CD4-positive, alpha-beta T cell treated with Interleukin-12 subunit alpha and Interleukin-12 subunit beta, for 1 hour (primary cell): ENCODE measurements at places on chromosomes 12 and 14.

DNA sequence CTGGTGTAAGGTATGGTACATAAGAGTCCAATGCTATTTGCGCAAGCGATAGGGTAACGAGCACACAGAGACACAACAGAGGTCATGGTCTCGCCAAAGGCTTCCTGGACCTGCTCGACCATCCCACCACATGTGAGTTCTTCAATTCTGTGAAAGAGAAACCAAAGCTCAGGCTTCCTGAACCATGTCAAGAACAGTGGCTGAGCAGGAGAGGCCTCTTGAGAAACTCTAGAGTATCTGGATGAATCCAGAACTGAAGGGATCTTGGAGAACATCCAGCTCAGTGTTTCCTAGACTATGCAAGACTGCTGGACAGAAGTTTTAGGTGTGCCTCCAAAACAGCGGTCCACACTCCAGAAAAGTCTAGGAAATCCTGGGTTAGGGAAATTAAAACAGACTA lies 114.5 kb downstream of the TRAFD1 start:
- no peak for DNase-seq

DNA sequence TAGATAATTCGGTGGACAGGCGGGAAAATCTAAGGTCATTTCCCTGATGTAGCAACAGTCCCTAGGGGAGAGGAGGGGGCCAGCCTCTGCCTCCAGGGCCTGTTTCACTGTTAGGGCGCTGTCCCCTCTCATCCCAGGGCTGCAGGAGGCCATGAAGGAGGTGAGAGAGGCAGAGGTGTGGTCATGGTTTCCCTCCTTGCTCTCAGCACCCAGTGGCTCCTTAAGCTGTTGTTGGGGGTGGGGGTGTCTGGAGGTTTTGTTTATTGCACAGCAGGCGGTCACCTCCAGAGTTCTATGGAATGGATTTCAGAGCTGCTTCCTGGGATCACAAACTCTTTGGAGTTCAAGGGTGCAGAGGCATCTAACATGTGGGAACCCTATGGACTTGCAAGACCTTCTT lies 212.5 kb upstream of the RTL1 start:
- DNase-seq = no peak

- no peak for DNase-seq
Observed at GRCh38 chr12:115451151-115451779, 767.3 kb upstream of the TBX3 start.

GRCh38 chr12:120012067-120012621 lies 23.1 kb downstream of the BICDL1 start:
- DNase-seq = peak; percentile 95

- no peak for DNase-seq
Observed at GRCh38 chr14:57725399-57726077, 140.4 kb downstream of the SLC35F4 start.

- DNase-seq = no peak
Observed at GRCh38 chr14:74615735-74616134, 3.7 kb upstream of the LTBP2 start.
